ENCODE measurements at places on chromosomes 2 and 18.

GRCh38 chr18:51622702-51623101 lies 425.2 kb upstream of the MEX3C start:
- no peak for DNase-seq

DNA sequence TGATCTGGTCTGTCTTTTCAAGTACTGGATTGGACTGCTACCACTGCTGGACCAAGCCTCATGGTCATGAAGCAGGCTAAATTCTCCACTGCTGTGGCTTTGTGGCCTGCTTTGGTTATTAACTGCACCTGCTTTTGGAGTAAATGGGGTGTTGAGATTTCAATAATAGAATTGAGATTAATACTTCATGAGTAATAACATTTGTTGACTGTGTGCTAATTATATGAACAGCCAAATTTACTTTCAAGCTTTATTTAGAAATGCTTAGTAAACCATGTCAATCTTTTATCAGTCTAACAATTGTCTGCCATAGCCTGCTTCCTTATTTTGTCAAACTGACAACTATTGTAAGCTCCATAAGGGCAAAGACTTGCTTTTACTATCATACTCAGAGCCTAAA lies 27.4 kb upstream of the MTIF2 start:
- DNase-seq: no peak

DNA sequence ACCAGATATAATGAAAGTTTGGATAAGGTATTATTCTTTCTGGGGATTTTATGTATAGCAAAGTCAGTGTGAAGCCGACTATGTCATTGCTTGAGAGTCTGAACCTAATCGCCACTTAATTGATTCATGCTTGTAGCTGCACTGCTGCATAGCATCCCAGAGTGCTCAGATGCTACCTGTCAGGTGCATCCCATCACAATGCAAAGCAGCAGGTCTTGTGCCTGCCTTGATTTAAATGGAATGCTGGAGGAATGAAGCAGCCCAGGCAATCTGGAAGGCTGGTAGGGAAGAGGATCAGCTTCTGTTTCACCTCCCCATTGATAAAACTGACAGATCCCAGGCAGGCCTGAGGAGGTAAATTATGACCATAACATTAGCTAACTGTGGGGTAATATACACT lies 40.4 kb upstream of the ATIC start:
- no peak for DNase-seq

GRCh38 chr2:11698009-11698922 lies 28.3 kb upstream of the NTSR2 start:
- DNase-seq: no peak

- DNase-seq: no peak
These were observed 394.4 kb downstream of the FIGN start for GRCh38 chr2:163341426-163341825.

DNA sequence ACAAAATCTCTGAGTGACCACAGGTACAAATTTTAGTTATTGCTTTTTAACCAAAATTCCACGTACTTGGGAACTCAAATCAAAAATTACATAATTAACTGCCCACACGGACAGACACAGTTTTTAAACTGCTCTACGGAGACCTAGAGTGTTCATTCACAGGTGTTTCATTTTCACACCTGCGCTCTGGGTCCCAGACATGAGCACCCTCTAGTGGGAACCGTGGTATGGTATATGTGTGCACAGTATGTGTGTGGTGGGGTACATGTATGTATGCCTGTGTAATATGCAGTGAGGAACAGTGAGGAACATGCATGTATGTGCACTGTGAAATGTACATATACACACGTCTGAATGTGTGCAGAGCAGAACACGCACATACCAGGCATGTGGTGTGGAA lies 65.0 kb downstream of the PPP4R1 start:
- DNase-seq: no peak

- DNase-seq: no peak
These were observed 227.5 kb upstream of the SMAD2 start for GRCh38 chr18:48157956-48158355.

DNA sequence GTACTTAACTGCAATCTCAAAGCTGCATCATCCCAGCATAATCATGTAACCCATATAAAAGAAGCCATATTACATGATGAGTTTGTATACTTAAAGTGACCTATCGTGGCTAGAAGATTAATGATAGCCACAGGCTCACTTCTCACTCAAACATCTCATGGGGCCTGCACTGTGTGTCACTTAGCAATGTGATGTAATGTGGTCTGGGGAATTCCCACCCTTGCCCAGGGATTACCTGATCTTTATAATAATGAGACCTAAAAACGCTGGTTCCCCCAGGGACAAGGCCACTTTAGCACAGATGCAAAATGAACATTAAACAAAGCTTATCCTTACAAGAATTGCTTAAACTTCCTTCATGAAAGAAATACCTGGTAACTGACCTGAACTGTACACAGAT lies 427.1 kb upstream of the CNTNAP5 start:
- DNase-seq: no peak

GRCh38 chr2:28390746-28391563 lies 1.7 kb upstream of the FOSL2 start:
- DNase-seq: no peak

- peak; percentile 9 for DNase-seq
These were observed 5.6 kb upstream of the GPR17 start for GRCh38 chr2:127640082-127641072.

DNA sequence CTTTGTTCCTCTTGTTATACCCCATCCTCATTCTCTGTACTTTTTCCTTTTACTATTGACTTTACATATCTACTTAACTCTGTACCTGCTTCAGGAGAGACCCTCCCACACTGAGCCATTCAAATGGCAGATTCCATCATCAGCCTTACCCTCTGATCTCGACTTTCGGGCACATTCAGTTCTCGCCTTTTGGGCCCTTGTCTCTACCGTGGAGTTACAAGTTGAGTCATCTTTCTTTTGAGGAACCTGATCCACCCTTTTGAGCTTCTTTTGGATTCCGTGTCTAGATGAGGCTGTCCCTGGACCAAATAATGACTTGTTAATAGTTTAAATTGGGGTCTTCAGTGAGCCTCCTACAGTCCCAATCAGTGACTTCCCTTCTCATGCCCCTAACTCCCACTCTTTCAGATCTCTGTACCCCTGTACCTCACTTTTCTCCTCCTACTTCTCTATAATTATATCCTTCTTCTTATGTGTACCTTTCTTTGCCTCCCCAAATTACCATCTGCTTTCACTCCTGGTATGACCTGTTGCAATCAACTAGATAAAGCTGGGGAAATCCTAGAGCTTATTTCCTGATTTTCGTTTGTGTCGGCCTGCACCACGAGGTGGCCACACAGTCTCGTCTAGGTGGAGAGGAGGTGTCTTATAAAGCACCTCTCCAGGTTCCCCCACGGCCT lies 17.2 kb downstream of the SP110 start:
- DNase-seq: peak; percentile 25

DNA sequence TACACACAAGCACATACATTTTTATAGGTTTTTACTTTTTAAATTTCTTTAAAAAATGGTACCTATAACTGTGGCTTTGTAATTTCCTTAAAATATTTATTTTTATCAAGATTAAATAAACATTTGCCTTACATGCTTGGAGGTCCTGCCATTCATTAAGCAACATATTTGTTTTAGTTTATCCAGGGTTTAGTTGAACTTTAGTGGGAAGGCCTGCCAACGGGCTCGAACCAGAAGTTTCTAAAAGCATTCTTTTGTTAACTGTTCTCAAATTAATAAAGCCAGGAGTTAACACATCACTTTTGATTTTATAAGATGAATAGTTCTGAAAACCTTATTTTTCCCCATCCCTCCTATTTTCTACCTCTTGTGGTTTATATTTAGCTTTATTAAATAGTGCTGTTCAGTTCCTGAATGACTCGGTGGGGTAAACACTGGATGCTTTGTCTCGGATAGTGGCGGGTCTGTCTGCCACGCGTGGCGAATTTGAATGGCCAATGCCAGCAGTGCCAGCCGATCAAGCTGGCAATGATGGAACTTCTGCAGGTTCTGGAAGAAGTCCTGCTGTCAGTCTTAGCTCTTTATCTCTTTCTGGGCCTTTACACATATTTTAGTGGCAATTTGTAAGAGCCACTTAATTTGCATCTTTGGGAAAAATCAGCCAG lies 32.2 kb downstream of the SH3YL1 start:
- DNase-seq: no peak

- no peak for DNase-seq
These were observed 1329.5 kb downstream of the LRP1B start for GRCh38 chr2:140801311-140801710.

- peak; percentile 34 for DNase-seq
These were observed 100.5 kb upstream of the ITPRID2 start for GRCh38 chr2:181790716-181791649.

DNA sequence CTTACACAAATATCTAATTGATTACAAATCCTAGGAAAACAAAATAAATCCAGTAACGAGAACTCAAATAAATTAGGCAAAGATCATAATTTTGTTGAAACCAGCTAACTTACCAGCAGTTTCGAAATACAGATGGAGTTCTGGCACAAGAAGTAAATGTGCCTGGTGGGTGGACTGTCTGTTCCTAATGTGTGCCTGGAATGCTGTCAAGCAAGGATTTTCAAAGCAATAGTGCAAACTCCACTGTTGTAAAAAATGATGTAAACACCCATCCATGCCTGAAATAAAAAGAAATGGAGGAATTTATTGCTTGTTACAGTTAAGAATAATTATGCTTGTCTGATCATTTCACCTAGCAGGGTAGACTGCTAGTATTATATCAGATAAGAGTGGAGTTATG lies 423.9 kb upstream of the MAP2 start:
- no peak for DNase-seq

DNA sequence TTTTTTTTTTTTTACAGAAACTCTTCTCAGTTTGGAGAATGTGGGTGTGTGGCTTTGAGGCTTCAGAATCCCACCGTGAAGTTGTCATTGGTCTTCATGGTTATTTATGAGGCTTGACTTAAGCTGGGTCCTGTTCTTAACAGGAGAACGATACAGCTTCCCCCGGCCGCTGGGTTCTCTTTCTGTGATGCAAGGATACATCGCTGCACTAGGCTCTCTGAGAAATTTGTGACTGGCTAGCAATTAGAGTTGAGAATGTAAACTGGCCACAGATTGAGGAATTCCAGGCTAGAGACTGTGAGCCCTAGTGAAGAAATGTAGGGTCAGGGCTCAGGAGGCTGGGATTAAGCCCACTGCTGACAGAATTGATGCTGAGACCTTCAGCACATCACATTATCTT lies 29.8 kb downstream of the MGAT5 start:
- no peak for DNase-seq

DNA sequence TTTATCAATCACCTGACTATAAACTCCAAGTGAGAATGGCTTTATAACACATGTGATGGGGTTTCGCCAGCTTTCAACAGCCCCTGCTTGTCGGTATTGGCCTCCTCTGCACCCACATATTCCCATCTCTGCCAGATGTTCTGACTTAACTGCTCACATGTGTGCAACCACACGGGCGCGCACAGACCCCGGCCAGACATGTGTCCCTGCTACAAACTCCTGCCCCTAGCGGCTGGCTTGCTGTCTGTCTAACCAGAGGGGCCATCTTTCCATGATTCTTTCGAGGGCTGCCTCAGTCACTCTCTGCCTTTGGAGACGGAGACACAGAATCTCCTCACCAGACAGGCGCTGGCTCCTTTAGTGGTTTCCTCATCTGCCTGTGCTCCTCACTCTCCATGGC lies 15.3 kb downstream of the STON1 start:
- no peak for DNase-seq

DNA sequence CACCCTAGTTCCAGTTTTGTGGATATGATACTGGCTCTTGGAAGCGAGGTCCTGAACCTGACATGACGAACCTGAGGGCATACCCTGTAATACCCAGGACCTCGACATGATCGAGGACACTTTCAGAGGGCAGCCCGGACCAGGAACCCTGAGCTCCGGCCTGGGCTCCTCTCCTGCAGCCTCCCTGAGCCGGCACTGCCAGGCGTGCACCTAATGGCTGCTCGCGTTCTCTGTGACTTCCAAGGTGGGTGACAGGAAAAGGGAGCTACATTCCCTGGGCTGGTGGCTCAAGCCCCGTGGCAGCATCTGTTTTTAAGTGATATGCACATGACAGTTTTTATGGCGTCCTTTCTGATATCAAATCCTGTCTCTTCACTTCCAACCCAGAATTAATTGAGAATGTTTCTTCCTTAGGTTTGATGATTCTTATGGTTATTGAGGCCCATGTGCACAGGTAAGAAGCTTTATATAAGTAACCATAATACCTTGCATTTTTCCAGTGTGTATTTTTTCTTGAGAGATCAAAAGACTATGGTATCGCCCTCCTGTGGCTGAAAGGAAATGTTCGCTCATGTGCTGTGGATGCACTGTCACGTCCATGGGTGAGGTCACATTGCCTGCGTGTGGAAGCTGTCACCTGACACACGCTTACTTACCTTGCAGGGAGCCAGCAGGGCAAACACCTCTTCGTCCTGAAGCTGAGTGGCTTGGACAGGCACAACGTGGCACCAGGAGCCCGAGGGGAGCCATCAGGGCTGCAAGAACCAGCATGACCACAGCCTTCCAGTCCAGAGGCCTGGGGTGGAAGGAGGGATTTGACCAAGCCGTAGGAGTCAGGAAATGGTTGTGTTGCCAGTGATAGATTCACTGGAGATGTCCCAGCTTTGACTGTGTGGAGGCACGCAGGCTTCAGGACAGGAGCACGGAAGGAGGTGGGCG lies 367.4 kb upstream of the MYT1L start:
- no peak for DNase-seq

DNA sequence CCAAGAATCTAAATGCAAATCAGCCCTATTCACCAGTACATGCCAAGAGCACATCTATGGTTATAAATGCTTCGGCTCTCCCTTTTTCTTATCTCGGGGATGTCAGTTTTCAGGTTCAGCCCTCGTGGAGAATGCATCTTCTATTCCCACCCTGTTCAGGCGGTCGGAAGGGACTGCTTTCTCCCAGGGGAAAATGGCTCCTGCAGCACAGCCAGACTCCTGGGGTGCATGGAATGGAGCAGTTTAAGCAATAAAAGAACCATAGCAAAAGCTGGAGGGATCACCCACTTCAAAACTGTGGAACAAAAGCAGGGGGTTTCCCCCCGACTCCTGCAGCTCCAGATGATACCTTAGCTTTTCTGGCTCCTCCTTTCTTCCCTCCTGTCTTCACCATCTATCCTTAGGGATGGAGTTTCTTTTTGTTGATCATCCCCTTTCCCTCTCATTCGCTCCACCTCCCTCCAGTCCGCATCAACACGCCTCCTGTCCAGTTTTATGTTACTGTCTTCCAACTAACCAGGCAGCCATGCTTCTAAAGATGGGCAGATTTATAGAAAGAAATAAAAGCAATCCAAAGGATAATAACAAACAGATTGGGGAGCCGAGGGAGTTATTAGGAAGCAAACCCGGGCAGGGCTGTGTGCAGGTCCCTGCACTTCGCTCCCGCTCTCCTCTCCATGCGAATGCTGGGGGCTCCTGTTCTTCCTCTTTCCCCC lies 356.2 kb upstream of the SMIM21 start:
- no peak for DNase-seq

- DNase-seq: no peak
These were observed 60.2 kb downstream of the EHD3 start for GRCh38 chr2:31294196-31294595.

DNA sequence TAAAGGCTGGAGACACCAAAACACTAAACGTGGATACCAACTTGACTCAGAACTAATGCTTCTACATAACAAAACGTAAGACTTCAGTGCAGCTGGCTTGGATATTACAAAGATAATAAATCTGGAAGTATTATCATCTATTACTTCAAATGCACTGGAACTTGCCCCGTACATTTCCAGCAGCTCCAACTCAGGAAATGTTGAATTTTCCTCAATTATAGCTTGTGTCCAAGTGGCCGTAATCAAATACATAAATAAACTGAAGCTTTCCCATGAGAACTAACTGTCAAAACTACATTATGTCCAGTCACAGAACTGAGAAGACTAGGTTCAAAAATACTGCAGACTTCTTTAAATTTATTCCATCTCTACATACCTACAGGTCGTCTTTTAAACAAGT lies 6.2 kb downstream of the PDE1A start:
- DNase-seq: no peak

Data from CD4-positive, alpha-beta T cell treated with Interleukin-4 for 4 hours (primary cell).